RPMI7951 (cell line): ENCODE measurements at places on chromosomes 5 and 9.
A peak's percentile ranks its signal among the peaks of the same experiment; 100 is the strongest.

- DNase-seq = peak; percentile 91
These were observed at the start of gene ZNF354B for GRCh38 chr5:178859625-178860521. TSS of gene ZNF354B (plus strand) at chr5:178859953. CDS start at chr5:178861048, 1,095 bp downstream.

GRCh38 chr9:89077519-89077918, 86.3 kb downstream of the S1PR3 start:
- peak; percentile 3 for DNase-seq

DNA sequence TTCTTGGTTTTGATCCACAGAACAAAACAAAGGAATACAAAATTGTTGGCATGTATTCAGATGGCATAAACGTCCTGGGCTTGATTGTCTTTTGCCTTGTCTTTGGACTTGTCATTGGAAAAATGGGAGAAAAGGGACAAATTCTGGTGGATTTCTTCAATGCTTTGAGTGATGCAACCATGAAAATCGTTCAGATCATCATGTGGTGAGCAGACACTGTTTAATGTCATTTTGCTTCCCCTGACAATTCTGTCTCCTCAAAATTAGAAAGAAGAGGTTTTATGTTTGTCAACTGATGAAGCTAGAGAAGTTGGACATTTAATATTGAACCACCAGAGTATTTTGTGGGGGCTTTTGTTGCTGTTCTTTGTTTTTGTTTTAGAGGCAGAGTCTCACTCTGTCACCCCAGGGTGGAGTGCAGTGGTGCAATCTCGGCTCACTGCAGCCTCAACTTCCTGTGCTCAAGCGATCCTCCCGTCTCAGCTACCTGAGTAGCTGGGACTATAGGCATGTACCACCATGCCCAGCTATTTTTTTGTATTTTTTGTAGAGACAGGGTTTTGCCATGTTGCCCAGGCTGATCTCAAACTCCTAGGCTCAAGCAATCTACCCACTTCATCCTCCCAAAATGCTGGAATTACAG, 82.0 kb downstream of the SLC1A1 start:
- DNase-seq = no peak

DNA sequence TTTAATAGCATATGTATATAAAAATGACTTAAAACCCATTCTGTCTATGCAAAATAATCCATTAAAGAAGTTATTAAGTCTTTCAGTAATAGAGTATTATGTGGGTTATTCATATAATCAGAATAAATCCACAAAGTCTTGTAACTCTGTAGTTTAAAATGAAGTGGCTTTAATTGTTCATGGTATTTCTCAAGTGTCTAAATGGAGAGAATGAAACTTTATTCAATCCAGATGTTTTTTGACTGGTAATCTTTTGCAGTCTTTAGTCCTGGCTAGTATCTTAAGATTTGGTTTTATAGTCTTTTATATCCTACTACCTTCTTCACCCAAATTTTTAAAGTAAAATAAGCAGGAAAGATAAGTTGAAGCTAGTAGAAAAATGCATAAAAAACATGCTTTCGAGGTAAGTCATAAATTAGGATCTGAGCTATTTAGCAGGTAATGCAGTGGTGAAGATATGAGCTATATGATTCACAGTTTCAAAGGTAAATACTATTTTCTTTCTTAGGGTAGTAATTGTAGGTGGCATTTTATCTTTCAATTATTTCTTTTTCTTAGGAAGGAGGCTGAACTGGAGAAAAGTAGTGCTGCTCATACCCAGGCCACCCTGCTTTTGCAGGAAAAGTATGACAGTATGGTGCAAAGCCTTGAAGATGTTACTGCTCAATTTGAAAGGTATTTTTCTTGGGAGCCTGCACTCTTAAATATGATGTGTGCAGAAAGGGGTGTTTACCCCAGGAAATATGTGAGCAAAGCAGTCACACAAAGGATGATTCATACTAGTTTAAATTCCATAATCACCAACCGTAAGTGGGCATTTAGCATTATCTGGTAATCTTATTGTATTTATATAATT, 17.9 kb downstream of the HMMR start:
- no peak for DNase-seq

DNA sequence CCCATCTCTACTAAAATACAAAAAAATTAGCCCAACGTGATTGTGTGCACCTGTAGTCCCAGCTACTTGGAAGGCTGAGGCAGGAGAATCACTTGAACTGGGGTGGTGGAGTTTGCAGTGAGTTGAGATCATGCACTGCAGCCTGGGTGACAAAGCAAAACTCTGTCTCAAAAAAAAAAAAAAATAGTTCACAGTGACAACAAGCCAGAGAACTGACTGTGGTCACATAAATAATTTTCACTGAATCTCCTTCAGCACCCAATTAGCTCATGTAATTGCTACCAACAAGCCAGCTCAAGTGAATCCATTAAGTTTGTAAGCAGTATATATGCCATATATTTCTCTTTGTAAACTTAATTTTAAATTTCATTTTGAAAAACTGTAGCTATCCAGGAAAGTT, 14.5 kb upstream of the AFAP1L1 start:
- no peak for DNase-seq

- no peak for DNase-seq
These were observed 1.8 kb upstream of the JAKMIP2 start for GRCh38 chr5:147784146-147784987.

DNA sequence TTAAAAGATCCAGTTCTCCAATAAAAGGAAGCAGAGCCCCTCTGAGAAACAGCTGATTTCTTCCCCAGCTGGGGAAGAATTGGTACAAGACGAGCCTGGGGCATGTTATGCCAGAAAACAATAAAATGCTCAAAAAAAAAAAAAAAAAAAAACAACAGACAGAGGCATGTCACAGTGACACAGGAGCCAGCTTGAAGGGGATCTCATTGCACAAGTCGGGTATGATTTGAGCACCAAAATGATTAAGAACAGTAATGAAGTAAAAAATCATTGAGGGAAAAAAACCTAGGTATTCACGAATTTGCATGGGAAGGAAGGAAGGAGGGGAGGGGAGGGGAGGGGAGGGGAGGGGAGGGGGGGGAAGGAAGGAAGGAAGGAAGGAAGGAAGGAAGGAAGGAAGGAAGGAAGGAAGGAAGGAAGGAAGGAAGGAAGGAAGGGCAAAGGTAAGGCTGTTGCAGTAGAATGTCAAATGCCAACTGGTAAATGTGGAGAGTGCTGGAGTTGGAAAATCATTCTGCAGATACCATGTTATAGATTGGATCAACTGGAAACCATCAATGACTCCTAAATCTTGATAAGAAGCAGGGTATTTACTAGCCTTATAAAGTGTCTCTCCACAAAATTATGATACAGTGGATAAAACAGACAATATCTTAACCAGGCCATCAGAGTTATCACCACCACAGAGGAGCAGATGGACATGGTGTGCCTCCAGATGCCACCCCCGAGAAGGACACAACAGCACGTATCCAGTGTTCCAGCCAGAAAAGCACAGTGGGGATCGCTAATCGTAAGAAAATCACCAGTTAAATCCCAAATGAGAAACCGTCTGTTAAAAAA, 7.2 kb downstream of the GNA14 start:
- no peak for DNase-seq

GRCh38 chr9:104780796-104781395, 17.0 kb downstream of the NIPSNAP3B start:
- DNase-seq = peak; percentile 41

DNA sequence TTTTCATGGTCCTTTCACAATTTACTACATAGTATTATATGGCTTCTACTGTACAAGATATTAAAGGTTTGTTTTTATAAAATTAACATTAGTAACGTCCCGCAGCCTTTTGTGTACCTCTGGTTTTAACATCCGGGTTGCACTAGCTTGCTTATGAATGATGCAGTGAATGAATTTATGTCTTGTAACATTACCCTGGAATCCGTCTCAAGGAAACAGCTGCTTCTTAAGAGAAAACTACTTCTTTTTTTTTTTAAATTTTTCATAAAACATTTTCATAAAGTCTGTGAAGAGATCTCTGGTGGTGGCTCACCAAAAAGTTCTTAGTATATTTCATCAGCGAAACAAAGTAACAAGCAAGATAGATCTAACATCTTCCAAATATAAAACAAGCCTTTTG, 23.6 kb downstream of the MARCHF3 start:
- no peak for DNase-seq

DNA sequence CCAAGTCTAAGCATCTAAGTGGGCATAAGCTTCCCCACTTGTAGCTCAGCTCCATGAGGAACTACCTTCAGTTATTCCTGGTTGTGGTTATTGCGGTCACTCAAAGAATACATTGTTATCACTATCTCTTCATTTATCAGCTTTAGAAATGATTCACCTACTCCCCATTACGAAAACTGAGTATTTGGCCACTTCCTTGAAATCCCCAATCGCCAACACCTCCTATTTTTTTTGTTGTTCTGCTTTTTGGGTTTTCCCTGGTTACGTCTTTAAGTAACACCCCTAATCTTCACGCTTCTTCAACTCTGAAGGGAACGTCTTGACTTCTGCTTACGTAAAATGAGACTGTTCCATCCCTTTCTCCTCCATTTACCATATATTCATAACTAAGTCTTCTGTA, 20.7 kb downstream of the MAPK9 start:
- no peak for DNase-seq

DNA sequence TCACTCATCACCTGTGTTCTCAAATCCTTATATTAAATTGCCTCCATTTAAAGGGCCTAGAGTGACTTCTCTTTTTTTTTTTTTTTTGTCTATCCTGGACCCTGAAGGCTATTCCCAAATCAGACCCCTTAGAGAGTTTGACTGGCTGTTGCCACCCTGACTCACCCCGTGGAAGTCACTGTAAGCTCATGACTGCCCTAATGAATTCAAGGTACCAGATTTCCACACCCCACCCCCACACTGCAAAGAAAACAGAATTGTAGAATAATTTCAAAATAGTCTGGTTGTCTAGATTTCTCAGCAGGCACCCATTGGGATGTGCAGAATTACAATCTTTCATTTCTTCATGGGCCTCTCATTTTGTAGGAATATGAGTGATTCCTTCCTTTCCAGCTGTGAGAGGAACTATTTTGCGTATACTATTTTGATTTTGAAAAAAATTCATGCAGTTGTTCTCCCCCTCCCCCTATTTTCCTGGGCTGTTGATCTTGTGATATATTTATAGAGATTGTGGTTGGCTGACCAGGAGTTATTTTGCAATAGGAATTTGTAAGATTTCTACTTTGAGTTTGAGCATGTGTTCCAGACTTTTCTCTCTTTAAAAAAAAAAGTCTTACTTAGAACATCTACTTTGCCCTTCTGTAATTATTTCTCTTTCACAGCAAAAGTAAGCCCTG, 79.1 kb downstream of the ZNF618 start:
- peak; percentile 51 for DNase-seq

GRCh38 chr5:31890046-31890445, 251.1 kb downstream of the PDZD2 start:
- no peak for DNase-seq

- DNase-seq = peak; percentile 53
These were observed 102.2 kb upstream of the SLCO6A1 start for GRCh38 chr5:102600964-102601363.

- DNase-seq = no peak
These were observed 144.6 kb downstream of the DOCK2 start for GRCh38 chr5:169781420-169782345.

DNA sequence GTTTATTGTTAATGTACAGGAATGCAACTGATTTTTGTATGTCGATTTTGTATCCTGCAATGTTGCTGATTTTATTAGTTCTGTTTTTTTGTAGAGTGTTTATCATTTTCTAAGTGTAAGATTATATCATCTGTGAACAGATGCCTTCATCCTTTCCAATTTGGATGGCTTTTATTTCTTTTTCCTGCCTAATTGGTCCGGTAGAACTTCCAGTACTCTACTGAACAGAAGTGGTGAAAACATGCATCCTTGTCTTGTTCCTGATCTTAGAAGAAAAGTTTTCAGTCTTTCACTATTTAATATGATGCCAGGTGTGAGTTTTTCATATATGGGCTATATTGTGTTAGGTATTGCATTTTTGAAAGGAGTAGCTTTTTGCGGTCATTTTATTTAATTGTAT, 42.5 kb upstream of the ZFR start:
- DNase-seq = no peak

DNA sequence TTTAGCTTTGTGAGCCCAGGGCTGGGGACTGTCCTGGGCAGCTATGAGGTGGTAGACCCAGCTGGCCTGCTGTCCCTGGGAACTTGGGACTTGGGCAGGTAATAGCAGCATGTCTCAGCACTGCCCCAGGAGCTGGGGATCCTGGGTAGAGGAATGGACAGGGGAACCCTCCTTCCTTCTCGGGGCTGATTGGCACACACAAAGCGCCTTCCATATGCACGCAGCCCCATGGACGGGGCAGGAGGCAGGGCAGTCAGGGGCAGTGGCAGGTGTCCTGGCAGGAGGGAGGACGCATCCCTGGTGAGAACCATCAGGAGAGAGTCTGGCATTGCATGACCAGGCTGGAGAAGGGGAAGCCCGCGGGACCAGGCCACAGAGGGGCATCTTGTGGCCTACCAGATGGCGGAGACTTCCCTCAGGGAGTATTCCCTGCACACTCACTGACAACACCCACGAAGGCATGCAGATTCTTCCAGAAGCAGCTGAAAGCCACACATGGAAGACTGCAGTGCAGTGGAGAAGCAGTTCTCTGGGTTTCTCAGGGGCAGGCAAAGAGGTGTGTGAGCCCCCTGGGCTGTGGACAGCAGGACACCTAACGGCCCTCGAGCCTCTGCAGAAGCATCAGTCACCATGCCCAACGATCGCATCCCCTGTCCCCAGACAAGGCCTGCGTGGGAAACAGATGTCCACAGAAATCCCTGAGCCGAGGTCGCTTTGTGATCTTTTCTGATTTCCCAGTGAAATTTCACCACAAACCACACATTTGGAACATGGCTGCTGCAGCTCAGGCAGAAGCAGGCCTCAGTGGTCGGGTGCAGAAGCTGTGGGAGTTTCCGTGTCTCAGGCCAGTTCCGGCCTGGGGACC, 7.0 kb upstream of the NKD2 start:
- DNase-seq = peak; percentile 80

DNA sequence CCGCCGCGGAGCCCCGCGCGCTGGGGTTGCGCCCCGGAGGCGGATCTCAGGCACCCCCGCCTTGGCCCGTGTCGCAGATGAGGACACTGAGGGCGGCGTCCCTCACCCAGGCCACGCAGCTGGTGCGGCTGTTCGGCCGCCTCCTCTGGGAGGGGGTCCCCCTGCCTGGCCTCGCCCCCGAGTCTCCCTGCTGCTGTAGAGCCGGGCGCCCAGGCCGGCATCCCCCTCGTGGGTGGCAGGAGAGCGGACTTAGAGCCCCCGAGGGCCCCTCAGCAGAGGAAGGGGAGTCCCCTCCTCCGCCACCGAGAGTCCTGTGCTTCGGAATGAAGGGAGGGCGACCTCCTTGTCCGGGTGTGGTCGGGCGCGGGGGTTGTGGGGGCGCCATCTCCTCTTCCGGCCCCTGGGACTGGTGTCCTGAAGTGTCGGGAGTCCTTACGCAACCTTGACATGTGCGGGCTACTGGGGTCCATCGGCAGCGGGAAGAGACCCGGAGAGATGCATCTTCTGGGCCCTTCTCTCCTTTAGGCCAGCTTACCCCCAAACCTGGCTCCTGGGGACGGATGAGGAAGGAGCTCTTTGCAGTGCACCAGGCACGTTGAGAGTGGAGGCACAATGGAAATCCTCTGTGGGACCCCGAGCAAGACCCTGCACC, 11.7 kb upstream of the EXOSC2 start:
- no peak for DNase-seq
